ENCODE measurements at places on chromosomes 12 and 14. TPM values are rescaled to one million over a fixed set of nuclear protein-coding genes. Genes with fewer than 3 reads are reported as not detected.

- no peak for DNase-seq
Observed at GRCh38 chr12:94318181-94318580, 141.5 kb downstream of the CEP83 start.

STXBP6 gene
- 13.9 TPM for total RNA-seq

- no peak for DNase-seq
Observed at GRCh38 chr12:9866860-9867269, 2.3 kb downstream of the CLEC2B start.

DNA sequence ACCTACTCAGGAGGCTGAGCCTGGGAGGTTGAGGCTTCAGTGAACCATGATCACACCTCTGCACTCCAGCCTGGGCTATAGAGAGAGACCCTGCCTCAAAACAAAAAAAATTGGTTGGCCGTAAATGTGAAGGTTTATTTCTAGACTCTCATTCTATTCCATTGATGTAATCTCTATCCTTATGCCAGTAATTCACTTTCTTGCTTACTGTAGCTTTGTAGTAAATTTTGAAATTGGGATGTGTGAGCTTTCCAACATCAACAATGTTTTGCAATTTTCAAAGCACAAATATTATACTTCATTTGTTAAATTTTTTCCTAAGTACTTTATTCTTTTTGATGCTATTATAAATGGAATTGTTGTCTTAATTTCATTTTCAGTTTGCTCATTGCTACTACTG, 24.6 kb downstream of the LIN52 start:
- no peak for DNase-seq

GRCh38 chr12:111269718-111270117, 99.2 kb downstream of the PHETA1 start:
- no peak for DNase-seq

TEP1 gene
- 15.7 TPM for total RNA-seq
